AG04450 (cell line): ENCODE measurements at places on chromosomes 13 and 19.

DNA sequence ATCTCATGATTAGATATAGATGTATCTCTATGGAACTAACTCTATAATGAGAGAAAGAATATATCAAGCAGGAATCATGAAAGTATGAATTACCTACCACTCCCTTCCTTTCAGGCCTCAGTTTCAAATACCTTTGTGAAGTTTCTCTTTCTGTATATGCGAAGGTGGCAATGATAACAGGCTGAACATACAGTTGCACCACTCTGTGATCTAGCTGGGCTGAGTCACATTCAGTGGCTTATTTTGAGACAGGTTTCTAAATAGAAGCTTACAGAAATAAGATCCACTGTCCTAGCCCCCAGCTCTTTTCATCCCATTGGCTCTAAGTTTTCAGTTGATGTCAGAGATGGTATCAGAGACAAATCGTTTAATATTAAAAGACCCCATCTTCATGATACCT lies 662.0 kb downstream of the SLITRK1 start:
- DNase-seq, result no peak

GRCh38 chr19:13839130-13839937 lies 37.6 kb upstream of the NANOS3 start:
- no peak for DNase-seq

GRCh38 chr13:40438999-40439797 lies 227.2 kb downstream of the FOXO1 start:
- DNase-seq, result no peak

DNA sequence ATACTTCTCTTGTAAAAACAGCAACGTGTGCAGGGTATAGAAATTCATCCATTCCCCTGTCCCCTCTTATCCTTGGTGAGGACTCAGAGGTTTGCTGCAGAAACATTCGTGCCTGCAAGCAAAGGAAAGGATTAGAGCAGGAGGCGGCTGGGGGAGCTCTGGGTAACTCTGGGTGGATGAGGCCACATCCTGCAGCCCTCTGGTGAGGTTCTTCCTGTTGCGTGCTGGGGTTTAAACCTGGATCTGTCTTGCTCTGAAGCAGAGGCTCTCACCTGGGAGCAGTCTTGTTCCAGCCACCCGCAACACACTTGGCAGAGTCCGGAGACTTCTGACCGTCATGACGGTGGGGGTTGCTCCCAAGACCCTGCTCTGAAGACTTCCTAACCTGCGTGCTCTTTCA lies 69.2 kb downstream of the ATP11A start:
- no peak for DNase-seq

GRCh38 chr13:23427342-23427843 lies 6.1 kb downstream of the SACS start:
- DNase-seq, result peak; percentile 73
